ENCODE measurements at places on chromosomes 11 and 22. TPM values are rescaled to one million over a fixed set of nuclear protein-coding genes. Genes with fewer than 3 reads are reported as not detected.

The MAPK11 gene
- 0.28 TPM for polyA plus RNA-seq

The ST14 gene
- polyA plus RNA-seq: not detected

The DGKZ gene
- 87.4 TPM for polyA plus RNA-seq

The SEPTIN3 gene
- polyA plus RNA-seq: not detected

The MRGPRX3 gene
- polyA plus RNA-seq: not detected

Measured in CD8-positive, alpha-beta memory T cell (primary cell).